Midbrain (tissue), 1 donor: ENCODE measurements at places on chromosomes 1 and 21.

- no peak for DNase-seq
These were observed 712 bp downstream of the TEKT2 start for GRCh38 chr1:36084497-36085115.

- no peak for DNase-seq
These were observed 415.2 kb upstream of the DAB1 start for GRCh38 chr1:57839067-57839466.

DNA sequence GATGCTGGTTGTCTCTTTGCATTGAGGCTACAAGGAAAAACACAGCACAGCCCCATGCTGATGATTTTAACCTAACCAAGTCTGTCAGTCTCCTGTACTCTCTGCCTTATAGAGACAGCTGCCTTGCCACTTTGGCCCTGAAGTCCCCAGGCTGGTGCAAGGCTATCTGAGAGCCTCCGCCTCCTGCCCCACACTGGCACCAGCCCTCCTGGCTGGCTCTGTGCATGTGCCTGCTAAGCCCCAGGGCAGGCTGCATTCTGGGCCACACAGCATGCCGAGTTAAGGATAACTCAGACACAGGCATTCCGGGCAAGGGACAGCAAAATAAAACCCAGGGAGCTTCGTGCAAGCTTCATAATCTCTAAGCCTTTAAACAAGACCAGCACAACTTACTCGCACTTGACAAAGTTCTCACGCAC lies 910 bp downstream of the RUNX1 start:
- DNase-seq: no peak

- DNase-seq: no peak
These were observed 29.9 kb downstream of the ADAM30 start for GRCh38 chr1:119866451-119866850.

GRCh38 chr1:11526071-11526895 lies 47.3 kb downstream of the DISP3 start:
- no peak for DNase-seq

- DNase-seq: no peak
These were observed 52.8 kb downstream of the WNT9A start for GRCh38 chr1:227894831-227895451.

DNA sequence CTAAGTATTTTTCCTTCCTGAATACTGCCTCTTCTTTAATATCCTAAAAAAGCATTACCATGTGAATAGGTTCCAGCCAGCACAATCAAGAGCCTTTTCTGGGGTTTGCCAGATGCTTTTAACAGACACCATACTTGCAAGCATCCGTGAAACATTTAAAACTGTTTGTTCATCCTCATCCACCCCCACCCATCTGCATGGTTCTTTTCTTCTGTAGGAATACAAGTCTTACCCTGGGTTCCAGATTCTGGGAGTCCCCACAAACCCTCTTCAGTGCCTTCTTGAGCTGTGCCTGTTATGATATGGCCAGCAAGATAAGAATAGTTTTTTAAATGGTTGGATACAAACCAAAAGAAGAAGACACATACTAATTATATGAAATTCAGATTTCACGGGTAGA lies 354.9 kb upstream of the PLXNA2 start:
- DNase-seq: no peak

- no peak for DNase-seq
These were observed 1.9 kb downstream of the PPFIA4 start for GRCh38 chr1:203028067-203028783.

DNA sequence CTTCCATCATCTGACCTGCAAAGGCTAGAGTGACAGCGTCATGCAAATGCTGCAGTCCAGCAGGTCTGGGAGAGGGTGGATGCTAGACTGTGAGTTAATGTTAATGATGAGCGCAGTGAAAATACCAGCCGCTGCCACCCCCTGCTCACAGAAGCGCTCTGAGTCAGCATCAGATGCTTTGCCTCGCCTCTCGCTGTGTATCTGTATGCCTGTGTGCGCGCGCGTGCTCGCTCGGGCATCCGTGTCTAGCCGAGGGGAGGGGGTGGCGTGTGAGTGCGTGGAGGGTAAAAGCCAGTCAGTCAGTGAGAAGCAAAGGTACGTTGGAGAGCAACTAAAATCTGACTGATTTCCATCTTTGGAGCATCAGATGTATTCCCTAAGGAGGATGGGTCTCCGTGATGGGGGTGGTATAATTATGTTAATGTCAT lies 858.7 kb downstream of the USP25 start:
- DNase-seq: peak; percentile 86

DNA sequence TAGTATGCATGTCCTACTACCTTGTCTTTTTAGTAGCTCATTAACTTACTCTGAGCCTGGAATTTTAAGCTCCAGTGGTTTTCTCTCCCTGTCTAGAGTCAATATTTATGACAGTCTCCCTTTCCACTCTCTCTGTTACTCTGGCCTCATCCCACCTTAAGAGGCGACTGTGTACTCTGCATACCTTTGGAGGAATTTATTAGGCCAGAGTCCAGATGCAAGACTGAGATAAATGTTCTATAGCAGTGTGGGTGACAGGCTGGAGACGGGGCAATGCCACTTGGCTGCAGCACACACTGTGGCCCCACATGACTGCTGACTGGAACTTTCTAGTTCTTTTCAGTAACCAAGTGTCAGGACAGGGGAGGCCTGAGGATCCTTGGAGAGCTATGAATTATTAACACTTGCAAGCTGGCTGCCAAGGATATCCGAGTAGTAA lies 4.1 kb upstream of the PDZK1 start:
- DNase-seq: no peak

GRCh38 chr1:160354388-160354985 lies 11.3 kb downstream of the NCSTN start:
- DNase-seq: no peak

DNA sequence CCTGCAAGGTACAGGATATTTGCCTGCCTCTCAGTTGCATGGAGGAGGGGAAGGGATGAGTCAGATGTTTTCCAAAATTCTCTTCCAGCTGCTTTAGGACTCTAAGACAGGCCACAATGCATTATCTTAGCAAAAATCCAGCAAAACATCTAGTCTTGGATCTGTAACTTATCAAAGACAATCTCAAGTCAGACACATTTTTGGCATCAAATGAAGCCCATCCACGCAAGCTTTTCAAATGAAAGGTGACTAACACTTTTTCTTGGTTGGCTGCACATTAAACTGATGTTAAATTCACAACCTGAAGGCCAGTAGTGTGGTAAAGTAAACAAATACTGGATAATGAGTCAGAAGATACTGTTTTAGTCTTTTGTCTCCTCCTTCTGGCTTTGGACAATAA lies 21.3 kb downstream of the FAM78B start:
- DNase-seq: no peak

- DNase-seq: no peak
These were observed 30.5 kb downstream of the STUM start for GRCh38 chr1:226578946-226579578.

DNA sequence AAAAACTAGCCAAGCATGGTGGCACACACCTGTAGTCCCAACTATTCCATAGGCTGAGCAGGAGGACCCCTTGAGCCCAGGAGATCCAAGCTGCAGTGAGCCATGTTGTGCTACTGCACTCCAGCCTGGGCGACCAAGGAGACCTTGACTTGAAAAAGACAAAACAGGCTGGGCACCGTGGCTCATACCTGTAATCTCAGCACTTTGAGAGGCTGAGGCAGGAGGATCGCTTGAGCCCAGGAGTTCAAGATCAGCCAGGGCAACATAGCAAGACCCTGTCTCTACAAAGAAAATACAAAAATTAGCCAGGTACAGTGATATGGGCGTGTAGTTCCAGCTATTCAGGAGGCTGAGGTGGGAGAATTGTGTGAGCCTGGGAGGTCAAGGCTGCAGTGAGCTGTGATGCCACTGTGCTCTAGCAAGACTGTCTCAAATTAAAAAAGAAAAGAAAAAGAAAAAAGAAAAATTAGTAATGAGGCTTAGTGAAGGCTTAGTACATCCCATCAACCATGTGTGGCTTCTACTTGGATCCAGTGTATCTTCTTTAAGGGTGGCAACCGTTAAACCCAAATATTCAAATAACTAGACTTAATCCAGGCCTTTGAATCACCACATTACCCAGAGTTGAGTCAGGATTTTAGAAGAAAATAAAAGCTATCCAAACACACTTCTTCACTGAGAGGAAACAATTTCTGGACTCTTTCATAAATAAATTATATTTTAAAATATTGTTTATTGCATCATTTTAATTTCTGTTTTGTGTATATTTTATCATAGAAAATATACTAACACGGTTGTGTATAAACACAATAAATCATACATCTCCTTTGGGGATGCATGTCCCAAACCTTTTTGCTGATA lies 74.3 kb upstream of the RAB4A start:
- DNase-seq: no peak

- peak; percentile 54 for DNase-seq
These were observed 21.8 kb downstream of the MIS18A start for GRCh38 chr21:32256873-32257620.

- no peak for DNase-seq
These were observed 46.1 kb downstream of the USP48 start for GRCh38 chr1:21736876-21737275.

GRCh38 chr1:94084085-94084484 lies 36.9 kb downstream of the ABCA4 start:
- no peak for DNase-seq

- no peak for DNase-seq
These were observed 1077.3 kb downstream of the KCNT2 start for GRCh38 chr1:195530961-195531360.

DNA sequence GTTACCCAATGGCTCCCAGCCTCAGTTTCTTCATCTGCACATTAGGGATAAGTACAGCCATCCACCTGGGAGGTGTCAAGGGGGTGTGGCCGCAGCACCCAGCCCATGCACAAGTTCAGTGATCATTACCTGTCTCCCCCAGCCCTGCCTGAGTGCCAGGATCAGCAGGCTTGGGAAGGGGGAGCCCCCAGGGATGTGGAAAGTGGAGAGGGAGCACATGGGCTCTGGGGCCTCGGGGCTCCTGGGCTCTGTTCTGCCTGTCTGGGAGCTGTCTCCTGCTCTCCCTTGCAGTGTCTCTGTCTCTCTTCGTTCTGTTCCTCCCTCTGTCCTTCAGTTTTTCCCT lies 10.8 kb upstream of the PADI1 start:
- DNase-seq: no peak

- no peak for DNase-seq
These were observed 219.3 kb upstream of the GREM2 start for GRCh38 chr1:240831191-240831631.

GRCh38 chr1:37152491-37152890 lies 118.2 kb upstream of the GRIK3 start:
- DNase-seq: no peak
